Heart right ventricle (tissue), 16 donors: ENCODE measurements at places on chromosomes 11 and 22.

- H3K27ac ChIP-seq: no peak overlapping the region
- no peaks in the 10 kb centered on the region for H3K27me3 ChIP-seq
- DNase-seq: no peak
Observed at GRCh38 chr11:86287468-86287796, 14.6 kb upstream of the HIKESHI start.

GRCh38 chr11:36037031-36037430, 93.2 kb downstream of the LDLRAD3 start:
- H3K4me1 ChIP-seq: peaks cover 12% of the 10 kb centered on the region
- peak; percentile 28 for DNase-seq
- H3K27ac ChIP-seq: no peak overlapping the region

DNA sequence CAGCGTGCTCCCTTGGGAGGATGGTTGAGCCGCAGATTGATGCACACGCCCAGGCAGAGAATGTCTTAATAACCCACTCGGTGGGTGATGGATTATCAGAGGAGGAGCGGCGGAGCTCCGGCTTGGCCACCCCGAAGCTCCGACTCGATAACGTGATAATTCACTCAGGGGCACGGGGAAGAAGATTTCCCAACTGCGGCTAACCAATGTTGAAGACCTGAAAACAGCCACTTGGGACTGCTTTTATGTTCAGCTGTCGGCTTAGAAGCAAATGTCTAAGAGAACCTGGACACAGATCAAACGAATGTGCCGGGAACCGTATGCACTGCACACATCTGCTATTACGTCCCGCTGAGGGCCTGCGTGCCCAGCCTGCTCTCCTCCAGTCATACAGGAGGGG, 206.8 kb upstream of the CADM1 start:
- no peaks in the 10 kb centered on the region for H3K36me3 ChIP-seq
- H3K27me3 ChIP-seq: no peaks in the 10 kb centered on the region
- H3K4me3 ChIP-seq: no peak overlapping the region
- H3K27ac ChIP-seq: no peak overlapping the region
- no peak for DNase-seq
- no peaks in the 10 kb centered on the region for H3K4me1 ChIP-seq

GRCh38 chr11:64304316-64305072, 830 bp upstream of the ESRRA start:
- H3K36me3 ChIP-seq: peaks cover 13% of the 10 kb centered on the region
- peaks cover 25% of the 10 kb centered on the region for H3K27me3 ChIP-seq
- DNase-seq: peak; percentile 93
- peak overlapping the region; percentile 85 for H3K4me3 ChIP-seq
- H3K4me1 ChIP-seq: peaks cover 48% of the 10 kb centered on the region
- H3K27ac ChIP-seq: peak overlapping the region; percentile 96

GRCh38 chr22:37100589-37101127, 8.9 kb downstream of the TMPRSS6 start:
- peaks cover 23% of the 10 kb centered on the region for H3K27me3 ChIP-seq
- DNase-seq: no peak
- H3K36me3 ChIP-seq: no peaks in the 10 kb centered on the region

- DNase-seq: no peak
- H3K4me3 ChIP-seq: no peak overlapping the region
- H3K27ac ChIP-seq: no peak overlapping the region
- H3K4me1 ChIP-seq: no peaks in the 10 kb centered on the region
- no peaks in the 10 kb centered on the region for H3K36me3 ChIP-seq
Observed at GRCh38 chr22:49392247-49392646, 435.4 kb downstream of the BRD1 start.

DNA sequence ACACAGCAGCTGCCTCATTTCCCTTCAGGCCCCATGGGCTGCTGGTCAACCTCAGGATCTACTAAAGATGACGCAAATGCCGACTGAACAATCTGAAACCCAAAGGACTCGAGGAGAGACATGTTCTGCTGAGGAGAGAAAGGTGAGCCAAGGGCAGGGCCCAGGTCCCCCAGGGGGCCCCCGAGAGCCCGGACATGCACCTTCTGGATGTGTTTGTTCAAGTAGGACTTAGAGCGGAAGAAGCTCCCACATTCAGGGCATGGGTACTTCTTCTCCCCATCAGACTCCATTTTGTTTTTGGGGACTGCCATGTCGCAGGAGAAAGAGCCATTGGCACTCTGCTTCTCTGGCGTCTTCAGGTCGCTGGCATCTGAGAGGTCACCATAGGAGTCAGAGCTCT, 19.3 kb downstream of the PATZ1 start:
- no peaks in the 10 kb centered on the region for H3K27me3 ChIP-seq
- no peaks in the 10 kb centered on the region for H3K4me1 ChIP-seq
- H3K4me3 ChIP-seq: no peak overlapping the region
- no peak for DNase-seq
- H3K36me3 ChIP-seq: peaks cover 86% of the 10 kb centered on the region

- H3K36me3 ChIP-seq: peaks cover 41% of the 10 kb centered on the region
- H3K27ac ChIP-seq: peak overlapping the region; percentile 80
- no peak for DNase-seq
Observed at GRCh38 chr11:111736621-111737443, 29.4 kb downstream of the PPP2R1B start.
